ENCODE measurements at places on chromosomes 13 and 19.

DNA sequence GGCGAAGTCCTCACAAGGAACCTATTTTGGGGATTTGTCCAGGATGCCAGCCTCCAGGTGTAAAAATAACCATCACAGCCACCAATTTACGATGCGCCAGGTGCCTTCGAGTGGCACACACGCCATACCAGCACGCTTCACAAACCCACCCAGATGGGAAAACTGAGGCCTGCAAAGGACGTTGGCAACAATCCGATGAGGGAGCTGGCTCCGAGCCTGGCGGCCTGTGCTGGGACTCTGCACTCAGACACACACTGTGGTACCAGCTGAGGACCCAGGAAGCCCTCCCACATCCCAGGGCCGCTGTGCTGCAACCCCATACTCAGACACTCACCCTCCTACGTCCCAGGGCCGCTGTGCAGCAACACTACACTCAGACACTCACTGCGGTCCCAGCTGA lies 65.0 kb upstream of the C13orf46 start:
- no peak for DNase-seq

DNA sequence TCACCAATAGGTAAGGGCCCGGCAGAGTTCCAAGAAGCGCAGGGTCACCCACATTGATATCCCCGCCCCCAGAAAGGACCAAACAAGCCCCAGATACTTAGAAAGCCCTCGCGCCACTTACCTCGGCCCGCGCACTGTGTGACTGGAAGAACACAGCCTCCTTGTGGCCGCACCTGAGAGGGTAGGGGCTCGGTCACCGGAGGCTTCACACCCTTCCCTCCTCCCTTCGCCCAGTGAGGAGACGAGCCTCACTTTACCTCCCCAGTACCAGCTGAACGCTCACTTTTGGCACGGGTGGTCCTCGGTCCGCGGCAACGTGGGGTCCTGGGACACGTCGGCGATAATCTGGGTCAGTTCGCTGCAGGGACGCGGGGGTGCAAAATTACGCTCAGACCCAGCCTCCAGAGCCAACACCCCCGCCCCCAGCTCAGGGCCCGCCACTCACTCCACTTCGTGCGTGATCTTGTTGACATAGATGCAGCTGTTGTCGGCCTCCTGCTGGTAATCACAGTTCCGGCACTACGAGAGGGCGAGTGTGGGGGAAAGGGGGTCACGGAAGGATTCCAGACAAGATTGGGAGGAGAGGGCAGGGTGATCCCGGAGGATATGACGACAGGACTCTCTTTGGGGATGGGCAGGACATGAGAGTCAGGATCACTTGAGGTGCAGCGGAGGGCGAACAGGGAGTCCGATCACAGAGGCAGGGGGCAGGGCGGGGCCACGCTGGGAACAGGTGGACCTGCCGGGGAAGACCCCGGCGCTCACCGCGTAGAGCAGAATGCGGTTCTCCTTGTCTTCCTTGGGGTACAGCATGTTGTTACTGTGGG lies 568 bp downstream of the POLR2I start:
- peak; percentile 18 for DNase-seq

- no peak for DNase-seq
Measured at GRCh38 chr19:37931881-37932655, 25.1 kb downstream of the SIPA1L3 start.

DNA sequence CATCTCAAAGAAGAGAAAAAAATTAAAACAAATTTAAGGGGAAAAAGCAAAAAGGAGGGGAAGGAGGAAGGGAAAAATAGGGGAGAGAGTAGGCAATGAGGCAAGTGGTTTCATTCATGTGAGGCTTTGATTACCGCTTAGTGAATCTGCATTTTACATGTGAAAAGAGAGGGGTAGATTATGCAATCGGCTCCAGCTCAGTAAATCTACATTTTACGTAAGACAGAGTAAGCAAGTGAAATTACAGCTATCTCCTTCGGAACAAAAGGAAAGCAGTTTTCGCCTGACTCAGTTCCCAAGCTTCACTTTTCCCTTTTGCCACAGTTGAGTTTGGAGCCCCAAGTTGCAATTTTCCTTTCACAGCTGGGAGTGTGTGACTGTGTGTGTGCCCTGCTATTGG lies 16.0 kb upstream of the OLFM2 start:
- DNase-seq: no peak

GRCh38 chr13:50701469-50701868 lies 142.0 kb downstream of the DLEU7 start:
- DNase-seq: no peak

GRCh38 chr19:29320086-29320485 lies 107.1 kb upstream of the UQCRFS1 start:
- no peak for DNase-seq

DNA sequence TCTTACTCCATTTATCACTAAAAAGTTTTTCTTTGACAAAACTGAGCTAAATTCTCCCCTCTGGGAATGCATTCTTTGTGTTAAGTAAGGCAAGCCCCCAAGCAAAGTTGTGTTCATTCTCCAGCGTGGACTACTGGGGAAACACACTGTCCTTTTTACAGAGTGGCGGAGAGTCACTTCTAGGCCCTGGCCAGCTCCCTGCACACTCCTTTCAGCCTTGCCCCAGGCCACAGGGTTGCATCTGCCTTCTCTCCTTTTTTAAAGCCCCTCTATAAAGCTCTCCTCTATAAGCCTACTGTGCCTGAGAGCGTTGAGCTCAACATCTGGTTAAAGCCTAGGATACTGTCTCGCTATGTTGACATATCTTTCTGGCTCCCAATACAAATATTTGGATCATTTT lies 803.4 kb downstream of the PCDH17 start:
- no peak for DNase-seq

DNA sequence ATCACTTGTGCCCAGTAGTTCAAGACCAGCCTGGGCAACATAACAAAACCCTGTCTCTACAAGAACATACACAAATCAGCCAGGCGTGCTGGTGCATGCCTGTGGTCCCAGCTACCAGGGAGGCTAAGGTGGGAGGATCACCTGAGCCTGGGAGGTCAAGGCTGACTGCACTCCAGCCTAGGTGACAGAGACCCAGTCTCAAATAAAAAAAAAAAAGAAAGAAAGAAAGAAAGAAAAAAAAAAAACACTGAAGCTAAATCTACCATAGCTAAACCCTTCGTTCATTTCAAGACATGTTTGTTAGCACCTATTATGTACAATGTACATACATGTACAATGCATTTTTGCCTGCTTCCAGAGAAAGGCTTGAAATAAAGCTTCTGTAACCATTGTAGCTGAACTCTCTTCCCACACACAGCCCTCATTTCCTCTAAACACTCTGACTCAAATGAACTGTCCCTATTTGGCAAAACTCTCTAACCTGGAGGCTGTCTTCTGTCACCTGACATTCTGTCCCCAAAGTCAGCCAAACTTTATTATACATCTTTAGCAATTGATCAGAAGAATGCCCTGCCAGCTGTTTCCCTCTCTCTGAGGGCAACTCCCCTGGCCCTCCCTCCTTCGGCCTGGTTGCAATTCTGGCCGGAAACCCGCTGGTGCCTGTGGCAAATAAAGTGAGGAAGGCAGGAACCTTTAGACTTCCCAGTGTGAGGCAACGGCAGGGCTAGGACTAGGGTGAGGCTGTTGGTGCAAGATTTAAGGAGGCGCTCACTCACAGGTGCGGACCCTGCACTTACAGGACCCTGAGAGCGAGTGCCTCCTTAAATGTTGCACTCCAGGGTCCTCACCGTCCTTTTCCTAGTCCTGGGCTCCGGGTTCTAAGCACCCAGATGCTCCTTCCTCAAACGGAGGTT lies 1.8 kb downstream of the ETHE1 start:
- DNase-seq: no peak

- DNase-seq: no peak
Measured at GRCh38 chr19:18672044-18672451, 11.4 kb upstream of the CRTC1 start.
